ENCODE measurements at places on chromosomes 2 and 18.

GRCh38 chr2:207088276-207088675 is 77.5 kb downstream of the KLF7 start:
- no peak for DNase-seq

DNA sequence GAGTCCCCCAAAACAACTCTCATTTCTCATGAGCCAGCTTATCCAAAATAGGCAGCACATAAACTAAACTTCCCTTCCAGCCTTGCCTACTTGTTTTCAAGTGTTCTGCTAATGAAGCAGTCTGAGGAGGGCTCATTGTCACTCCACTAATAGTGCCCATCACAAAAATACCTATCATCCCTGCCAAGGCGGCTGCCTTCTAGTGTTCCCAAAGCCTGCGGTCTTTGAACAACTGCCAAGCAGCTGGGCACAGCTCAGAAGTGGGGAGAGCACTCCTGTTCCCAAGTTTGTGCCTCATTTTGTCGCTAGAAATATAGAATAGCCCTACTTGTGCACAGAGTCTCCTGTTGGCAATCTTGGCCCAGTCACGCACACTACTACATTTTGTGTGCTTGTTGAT is 50.3 kb downstream of the DTNA start:
- no peak for DNase-seq

DNA sequence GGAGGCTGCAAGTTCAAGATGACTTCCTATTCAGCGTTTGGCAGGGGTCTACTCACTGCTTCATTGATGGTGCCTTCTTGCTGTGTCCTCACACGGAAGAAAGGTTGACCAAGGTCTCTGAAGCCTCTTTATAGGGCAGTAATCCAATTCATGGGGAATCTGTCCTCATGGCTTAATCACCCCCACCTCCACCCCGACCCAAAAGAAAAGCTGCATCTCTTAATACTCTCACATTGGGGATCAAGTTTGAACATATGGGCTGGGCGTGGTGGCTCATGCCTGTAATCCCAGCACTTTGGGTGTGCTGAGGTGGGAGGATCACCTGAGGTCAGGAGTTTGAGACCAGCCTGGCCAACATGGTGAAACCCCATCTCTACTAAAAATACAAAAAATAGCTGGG is 36.4 kb upstream of the HNMT start:
- no peak for DNase-seq

- no peak for DNase-seq
Measured at GRCh38 chr2:241776336-241777169, at the start of gene GAL3ST2. GAL3ST2 (plus strand) TSS chr2:241776822; CDS start chr2:241776956, 134 bp downstream.

GRCh38 chr2:23399674-23400261 is 14.8 kb downstream of the KLHL29 start:
- DNase-seq = no peak

- no peak for DNase-seq
Measured at GRCh38 chr2:9558948-9559381, 3.3 kb upstream of the ADAM17 start.

DNA sequence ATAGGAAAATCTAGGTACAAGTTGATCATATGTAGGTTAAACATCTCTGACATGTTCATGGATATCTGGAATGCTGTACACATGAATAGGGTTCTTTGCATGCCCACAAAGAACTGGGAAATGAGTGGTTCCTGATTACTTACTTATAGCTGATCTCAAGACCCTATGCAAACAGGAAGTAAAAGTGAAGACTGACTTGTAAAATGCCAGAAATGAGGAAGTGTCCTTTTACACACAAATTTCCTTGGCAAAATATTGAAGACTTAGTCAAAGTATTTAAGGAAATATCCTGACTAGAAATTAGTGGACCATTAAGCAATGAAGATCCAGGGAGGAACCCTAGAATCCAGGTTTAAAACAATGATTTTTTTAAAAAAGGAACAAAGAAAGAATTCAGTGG is 203.7 kb upstream of the DLGAP1 start:
- DNase-seq = no peak

DNA sequence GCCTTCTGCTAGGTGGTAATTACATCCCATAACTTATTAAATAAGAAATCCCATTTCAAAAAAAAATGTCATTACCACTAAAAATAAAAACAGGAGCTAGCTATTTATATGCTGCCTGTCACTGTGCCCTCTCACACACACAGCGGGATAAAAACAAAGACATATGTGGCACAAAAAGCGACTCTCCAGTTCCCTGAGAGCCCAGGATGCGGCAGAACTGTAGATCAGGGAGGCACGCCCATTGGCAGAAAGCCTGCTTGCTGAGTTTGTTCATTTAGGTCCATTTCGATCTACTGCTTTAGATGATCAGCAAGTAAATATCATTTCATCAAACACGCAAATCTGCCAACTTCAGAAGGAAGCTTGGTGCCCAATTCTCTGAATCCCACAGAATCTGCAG is 124.4 kb downstream of the TMEM163 start:
- DNase-seq = no peak

DNA sequence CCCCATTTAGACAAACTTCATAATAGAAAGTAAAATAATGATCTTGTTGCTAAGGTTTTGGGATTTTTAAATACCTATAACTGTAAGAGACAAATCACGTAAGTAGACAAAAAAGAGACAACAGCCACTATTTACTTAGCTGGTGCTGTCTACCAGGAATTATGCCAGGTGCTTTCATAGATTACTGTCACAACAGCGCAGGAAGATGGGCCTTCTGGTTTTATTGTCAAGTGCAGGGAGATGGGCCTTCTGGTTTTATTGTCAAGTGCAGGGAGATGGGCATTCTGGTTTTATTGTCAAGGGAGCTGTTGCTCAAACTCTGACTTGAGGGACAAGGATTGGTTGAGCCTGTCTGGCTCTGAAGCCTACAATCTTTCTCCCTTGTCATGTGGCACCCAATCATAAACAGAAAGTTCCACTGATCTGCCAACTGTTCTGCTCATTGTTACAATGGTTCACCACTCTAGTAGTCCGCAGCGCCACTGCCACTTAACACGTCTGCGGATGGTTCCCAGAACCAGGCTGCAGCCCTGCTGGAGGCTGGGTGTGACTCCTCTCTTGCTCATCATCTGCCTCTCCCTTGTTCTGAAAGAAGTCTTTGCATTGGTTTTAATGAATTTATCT is 95.0 kb downstream of the RNF144A start:
- DNase-seq = no peak

GRCh38 chr18:12711446-12711845 is 8.6 kb downstream of the PSMG2 start:
- DNase-seq = no peak

DNA sequence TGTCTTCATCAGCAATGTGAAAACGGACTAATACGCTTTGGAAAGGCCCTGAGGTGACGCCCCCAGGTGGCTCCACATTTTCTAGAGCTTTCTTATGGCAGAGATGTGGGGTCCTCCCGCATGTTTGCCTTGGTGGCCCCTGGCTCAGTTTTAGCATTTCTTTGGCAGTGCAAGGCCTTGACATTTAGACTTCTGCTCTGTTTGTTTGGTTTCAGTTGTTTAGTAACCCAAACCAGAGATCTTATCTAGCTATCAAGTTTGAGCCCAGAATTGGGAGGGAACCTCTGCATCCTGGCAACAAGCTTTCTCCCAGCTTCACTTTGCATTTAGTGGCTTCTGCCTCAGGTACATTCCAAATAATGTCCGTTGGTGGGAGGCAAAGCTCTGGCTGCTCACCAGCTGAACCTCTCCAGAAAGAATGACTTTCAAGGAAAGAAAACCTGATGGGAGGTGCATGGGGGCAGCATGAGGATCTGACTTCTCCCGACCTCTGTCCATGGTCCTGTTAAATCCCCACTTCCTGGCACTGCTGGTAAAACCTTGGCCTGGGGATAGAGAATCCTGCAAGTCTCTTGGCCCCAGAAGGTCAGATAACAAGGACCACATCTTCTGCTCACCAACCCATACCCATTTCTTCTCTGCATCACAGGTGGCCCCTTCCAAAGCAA is 12.0 kb upstream of the MBP start:
- no peak for DNase-seq

DNA sequence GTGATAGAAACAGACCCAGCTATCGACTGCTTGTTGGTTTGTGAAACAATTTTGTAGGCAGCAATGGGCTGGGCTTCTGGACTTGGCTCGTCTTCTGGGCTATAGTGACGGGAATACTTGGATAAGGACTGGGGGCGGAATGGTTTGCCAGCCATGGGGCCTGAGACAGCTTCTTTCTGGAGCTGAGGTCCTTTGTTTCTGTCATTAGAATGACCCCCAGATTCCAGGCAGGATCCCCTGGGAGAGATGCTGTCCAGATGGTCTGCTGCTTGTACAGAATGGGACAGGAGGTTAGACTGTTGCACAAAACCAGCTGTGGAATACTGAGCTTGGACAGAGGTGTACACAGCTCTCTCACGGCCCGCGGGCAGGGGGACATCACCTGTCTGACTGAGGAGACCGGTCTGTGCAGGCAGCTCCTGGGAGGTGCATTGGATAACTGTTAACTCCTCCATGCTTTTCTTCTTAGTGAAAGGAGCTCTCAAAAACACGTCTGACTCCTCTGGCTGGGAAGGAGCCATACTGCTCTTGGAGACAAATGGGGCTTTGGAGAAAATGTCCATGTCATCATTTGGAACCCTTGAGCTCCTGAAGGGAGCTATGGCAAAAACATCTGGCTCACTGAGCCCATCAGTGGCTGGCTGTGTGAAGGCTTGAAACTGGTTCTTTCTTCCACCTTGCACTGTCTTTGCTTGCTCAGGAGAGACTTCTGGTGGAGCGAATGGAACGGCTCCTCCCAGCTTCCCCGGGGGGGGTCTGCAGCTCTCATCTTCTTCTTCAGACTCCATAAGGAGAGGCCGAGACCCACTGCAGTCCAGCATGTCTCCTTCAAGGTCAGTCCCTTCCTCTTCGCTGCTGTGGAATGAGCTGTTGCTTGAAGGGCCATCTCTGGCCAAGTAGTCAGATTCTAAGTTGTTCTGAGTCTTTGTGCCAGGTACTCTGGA is 28.6 kb upstream of the NFU1 start:
- no peak for DNase-seq

GRCh38 chr2:168480356-168480755 is 24.3 kb downstream of the CERS6 start:
- no peak for DNase-seq

DNA sequence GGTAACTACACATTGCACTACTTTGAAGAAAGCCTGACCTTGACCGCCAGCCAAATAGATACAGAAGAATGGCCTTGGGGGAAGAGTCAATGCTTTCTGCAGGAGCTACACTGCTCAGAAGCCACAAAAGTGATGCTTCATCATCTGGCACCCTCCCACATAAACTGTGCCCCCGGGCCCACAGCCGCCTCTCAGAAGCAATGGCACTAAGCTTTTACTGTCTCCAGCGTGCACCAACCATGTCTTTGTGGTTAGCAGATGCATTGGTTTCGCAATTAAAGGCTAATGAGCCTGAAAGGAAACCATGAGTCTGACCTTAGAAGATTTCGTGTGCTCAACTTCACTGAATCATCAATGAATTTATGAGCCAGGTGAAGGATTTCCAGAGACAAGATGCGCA is 209.4 kb upstream of the TRIB2 start:
- peak; percentile 65 for DNase-seq

- DNase-seq = no peak
Measured at GRCh38 chr2:157784169-157784822, 91.8 kb downstream of the ACVR1 start.

- DNase-seq = no peak
Measured at GRCh38 chr2:164860694-164861042, 19.0 kb upstream of the COBLL1 start.

GRCh38 chr2:101464841-101465240 is 10.1 kb downstream of the RFX8 start:
- no peak for DNase-seq

DNA sequence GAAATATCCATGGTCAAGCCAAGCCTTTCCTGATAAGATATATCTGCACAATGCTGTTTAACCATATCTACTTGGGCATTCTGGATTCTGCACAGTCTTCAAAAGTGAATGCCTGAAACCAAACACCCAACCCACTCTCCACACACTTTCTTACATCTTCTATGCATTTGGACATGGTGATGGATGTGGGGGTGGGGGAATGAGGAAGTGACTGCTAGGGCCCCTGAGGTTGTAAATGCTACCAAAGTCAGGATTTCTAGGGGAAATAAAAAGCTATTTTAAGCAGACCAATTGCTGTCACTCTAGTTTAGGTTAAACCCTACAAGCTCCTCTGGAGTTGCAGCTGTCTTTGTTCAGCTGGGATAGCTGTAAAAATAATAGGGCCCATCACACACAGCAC is 26.7 kb upstream of the TGFA start:
- no peak for DNase-seq

DNA sequence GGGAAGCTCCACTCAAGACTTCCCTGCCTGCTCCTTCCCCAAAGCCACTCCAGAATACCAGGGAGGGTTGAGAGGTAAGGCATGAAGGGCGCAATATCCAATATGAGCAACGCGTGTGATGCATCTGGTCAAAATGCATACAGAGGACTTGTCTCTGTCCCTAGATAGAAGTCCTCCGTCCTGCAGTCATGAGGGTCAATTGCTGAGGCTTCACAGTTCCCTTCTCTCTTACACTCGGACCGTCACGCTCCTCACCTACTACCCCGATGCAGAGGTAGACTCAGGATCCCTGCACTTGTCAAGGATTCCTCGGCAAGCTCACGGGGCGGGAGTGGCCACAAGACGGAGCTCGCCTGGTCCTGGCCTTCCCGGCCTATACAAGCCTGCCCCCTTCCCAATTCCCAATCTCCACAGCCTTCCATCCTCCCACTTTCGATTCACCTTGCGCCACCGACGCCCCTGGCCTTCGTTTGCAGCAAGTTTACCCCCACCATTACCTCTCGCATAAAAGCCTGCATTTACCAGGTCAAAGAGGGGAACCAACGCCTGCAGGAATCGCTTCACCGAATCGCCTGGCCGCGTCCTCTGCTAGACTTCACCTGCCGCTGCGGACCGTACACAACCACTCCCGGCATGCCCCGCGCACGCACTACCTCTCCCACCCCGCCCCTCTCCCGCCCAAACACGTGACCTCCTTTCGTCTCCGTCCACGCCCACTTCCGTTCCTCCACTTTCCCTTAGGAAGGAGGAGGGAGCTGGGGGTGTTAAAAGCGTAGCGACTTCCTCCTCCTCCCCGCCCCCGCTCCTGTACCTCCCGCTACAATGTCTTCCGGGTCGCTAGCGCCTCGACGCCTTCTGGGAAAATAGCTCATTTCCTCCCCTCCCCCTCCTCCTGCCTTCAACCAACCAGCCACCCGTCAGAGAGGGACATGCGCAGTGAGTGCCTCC is at the start of gene ORC4:
TSS of gene ORC4 (minus strand) at position 627 of the 948 bp plus-strand sequence. CDS start 44,779 bp downstream, outside the sequence.
- peak; percentile 93 for DNase-seq

GRCh38 chr2:8836971-8837794 is at the start of gene KIDINS220:
KIDINS220 (minus strand) TSS chr2:8837613; CDS start chr2:8827093, 10,520 bp downstream.
- peak; percentile 75 for DNase-seq

- DNase-seq = no peak
Measured at GRCh38 chr2:47272905-47273758, 118.0 kb upstream of the STPG4 start.

- no peak for DNase-seq
Measured at GRCh38 chr2:9258501-9258900, 51.9 kb downstream of the ASAP2 start.

- no peak for DNase-seq
Measured at GRCh38 chr2:46337208-46337994, 40.2 kb downstream of the EPAS1 start.

- DNase-seq = no peak
Measured at GRCh38 chr18:45116116-45116515, 435.4 kb downstream of the SETBP1 start.

GRCh38 chr2:165938237-165938636 is 15.3 kb downstream of the TTC21B start:
- no peak for DNase-seq

Data from stimulated activated CD8-positive, alpha-beta memory T cell treated with anti-CD3 and anti-CD28 coated beads, Interleukin-12 subunit alpha, Interleukin-12 subunit beta, amount 100 ng/mL, for 4 hours (primary cell).